ENCODE measurements at places on chromosomes 2 and 18. TPM values are rescaled to one million over a fixed set of nuclear protein-coding genes. Genes with fewer than 3 reads are reported as not detected.

DNA sequence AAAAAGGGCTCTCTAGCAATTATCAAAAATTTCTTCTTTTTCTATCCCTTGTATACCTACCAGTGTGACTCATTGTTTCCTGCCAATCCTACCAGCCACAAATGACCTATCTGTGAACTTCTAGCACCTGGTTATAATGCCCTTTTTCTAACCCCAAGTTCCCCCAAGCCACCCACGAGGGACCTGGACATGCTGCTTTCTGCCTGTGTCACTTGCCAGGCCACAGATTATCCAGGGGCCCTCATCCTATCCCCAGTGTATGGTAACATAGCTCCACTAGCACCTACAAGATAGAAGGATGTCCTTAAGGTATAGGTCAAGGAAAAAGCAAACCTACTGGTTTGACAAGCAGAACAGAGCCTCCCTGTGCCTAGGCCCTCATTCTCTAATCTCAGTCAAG is 26.8 kb downstream of the AAK1 start:
- no peak for DNase-seq

- no peak for DNase-seq
Observed at GRCh38 chr2:210363261-210363660, 48.3 kb upstream of the MYL1 start.

The MAP3K19 gene
- total RNA-seq = 2.1 TPM

The MGAT5 gene
- total RNA-seq = 16.7 TPM

- DNase-seq = no peak
Observed at GRCh38 chr2:64574871-64575270, 50.7 kb downstream of the AFTPH start.

The OR6B2 gene
- total RNA-seq = not detected

DNA sequence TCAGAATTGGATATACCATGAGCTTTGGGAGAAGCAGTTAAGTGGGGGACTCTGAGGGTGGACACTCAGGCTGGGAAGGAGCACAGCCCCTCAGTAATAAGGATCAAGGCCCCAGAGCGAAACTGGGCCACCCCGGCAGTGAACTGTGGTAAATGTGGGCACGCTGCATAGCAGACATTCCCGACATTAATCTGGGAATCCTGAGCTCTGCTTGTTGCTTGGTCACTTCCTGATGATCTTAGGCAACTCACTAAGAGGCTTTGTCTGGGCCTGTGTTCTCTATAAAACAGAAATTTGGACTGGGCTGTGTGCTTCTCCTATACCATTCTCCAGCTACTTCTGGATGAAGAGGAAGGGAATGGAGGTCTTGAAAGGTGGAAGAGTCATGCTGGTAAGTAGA is 4.8 kb downstream of the TGFBRAP1 start:
- no peak for DNase-seq

DNA sequence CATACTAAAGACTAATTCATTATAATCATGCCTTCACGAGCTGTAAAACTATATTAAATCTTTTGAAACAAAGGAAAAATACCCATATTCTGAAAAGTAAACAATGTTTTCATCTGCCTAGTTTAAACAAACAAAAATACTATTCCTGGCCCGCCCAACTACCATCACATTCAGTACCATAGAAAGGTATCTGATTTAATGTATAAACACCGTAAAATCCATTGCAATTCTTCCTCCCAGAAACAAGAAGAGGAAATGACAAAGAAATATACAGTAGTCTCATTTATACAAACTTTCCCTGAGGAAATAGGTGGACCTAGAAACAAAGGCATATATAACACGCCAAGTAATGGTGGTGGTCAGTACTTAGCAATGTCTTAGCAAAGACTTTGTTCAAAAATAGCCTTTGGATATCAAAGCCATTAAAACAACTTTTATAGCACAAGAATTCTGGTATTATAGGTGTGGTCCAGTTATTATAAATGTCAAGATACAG is 71.2 kb downstream of the COBLL1 start:
- DNase-seq = no peak

GRCh38 chr2:185952100-185952499 is 213.5 kb downstream of the FSIP2 start:
- no peak for DNase-seq

- DNase-seq = no peak
Observed at GRCh38 chr2:162926907-162927306, 88.3 kb upstream of the KCNH7 start.

GRCh38 chr2:19576411-19576810 is 218.0 kb upstream of the OSR1 start:
- no peak for DNase-seq

The RND3 gene
- 61.5 TPM for total RNA-seq

GRCh38 chr2:128835342-128835855 is 516.7 kb upstream of the HS6ST1 start:
- no peak for DNase-seq

DNA sequence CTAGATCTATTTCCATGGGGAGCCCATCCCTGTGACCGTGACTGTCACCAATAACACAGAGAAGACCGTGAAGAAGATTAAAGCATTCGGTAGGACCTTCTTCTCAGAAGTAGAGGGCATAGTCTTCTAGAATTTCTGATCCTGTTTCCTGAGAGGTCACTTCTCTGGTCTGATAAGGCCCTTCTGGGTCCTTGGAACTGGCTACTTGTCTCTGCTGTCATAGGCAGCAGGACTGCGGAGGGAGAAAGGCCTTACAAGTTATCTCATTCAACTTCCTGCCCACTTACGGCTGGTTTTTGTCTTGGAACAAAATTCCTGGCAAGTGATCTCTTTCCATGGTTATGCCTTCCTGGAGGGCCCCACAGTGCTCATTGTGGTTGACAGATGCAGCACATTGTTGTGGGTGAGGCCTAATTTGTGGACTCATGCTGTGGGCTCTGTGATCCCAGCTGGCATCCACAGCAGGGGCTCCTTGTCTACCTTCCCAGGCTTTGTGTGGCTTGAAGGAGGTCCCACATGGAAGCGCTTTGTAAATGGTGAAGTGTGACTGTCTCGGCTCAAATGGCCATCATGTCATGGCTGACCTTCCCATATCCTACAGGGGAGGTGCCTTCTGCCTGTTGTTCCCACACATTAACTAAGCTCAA is 22.0 kb downstream of the SAG start:
- DNase-seq = no peak

The TWIST2 gene
- total RNA-seq = 199 TPM

The COLEC12 gene
- 28.4 TPM for total RNA-seq

The GREB1 gene
- 166 TPM for total RNA-seq

DNA sequence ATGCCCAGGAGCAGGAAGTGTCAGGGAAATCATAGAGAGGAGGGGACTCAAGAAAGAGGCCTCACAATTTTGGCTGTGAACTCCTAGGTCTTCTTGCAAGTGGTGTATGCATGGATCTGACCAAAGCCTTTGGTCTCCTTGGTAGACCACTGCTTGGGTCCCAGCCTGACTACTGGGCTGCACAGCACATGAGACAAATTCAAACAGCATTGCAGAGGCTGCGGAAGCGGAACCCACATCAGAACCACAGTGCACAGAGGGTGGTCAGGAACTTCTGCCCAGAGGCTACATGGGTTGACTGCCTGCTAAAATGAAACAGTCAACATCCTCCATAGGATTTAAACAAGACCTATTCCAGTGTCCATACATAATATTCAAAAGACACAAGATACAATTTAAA is 39.4 kb downstream of the CLIP4 start:
- no peak for DNase-seq

GRCh38 chr2:207895274-207895860 is 125.7 kb upstream of the FZD5 start:
- no peak for DNase-seq

The FAM228A gene
- total RNA-seq = not detected

- no peak for DNase-seq
Observed at GRCh38 chr18:61435064-61435652, 101.9 kb downstream of the CDH20 start.

GRCh38 chr2:191171286-191171685 is 20.5 kb upstream of the STAT4 start:
- no peak for DNase-seq

DNA sequence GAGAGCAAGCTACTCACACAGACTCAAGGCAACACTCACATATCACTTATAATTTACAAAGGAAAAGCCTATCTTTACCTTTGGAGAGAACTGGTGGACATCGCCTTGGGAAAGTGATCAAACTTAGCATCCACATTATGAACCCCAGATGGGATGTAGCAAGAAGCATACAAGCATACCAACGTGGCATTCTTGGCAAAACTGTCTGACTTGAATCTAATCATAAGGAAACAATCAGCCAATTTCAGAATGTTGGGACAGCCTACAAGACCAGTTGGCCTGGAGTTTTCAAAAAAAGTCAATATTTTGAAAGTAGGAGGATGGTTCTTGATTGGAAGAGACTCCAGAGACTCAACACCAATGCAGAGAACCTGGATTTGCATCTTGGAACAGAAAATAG is 79.1 kb upstream of the PMAIP1 start:
- DNase-seq = no peak

- no peak for DNase-seq
Observed at GRCh38 chr18:6069539-6069938, 174.2 kb upstream of the TMEM200C start.

- no peak for DNase-seq
Observed at GRCh38 chr2:219544567-219544966, 739 bp downstream of the TMEM198 start.

The TANC1 gene
- 77.6 TPM for total RNA-seq

DNA sequence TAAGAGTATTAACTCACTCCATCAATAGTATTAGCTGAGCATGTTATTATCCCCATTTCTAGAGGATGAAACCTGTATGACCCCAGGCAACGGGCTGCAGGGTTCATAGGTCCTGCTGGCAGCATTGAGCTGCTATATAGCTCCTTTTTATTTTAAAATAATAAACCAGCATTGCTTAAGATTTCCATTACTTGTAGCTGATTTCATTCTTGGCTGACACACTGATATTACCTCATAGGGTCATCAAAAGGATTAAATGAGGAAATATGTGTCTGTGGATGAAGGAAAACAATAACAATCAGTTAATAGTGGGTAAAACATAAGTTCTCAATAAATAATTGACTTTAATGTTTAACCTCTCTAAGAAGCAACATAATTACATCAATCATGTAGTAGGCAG is 48.3 kb upstream of the NRP2 start:
- no peak for DNase-seq

DNA sequence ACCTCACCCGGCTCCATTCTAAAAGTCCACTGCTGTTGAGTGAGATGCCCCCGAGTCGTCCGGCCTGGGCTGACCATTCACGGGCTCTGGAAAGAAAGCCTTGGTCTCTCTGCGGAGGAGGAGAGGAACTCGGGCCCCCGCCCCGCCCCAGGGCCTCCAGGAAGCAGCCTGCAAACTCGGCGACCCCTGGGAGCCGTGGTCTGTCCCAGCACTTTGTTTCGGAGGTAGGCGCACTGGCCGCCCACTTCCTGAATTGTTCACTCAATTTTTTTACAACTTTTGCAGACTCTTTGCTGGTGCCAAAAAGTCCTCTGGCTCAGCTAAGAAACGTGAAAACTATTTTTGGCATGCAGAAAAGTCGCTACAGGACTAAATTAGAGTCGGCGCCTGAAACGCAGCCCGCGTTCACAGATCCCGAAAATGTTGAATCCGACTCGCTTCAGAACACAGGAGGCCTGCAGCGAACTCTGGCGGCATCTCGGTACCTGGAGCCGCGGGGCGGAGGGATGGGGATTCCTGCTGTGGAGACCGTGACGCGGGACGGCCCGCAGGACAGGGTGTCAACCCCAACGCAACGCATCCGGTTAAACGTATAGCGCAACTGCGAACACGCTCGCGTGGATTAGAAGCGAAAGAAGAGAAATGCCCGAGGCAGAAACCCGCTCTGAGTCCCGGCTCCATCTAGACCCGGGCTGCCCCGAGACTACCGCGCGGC is 1.5 kb downstream of the PXDN start:
- peak; percentile 90 for DNase-seq

DNA sequence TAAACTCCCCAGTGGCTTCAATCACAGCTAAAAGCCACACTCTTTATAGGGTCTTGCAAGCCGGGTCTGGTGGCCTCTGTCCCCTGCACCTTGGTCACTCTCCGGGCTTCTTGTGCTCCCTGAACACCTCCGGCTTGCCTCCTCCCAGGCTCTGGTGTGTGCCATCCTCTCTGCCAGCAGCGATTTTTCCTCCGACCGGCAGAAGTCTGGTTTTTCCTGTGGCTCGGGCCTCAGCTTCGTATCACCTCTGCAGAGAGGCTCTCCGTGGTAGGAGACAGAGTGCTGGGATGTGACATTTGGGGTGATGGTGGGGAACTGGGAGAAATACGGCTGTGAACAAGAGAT is 58.8 kb upstream of the HPCAL1 start:
- no peak for DNase-seq

- no peak for DNase-seq
Observed at GRCh38 chr2:23379220-23379695, 5.7 kb upstream of the KLHL29 start.

The CCDC74A gene
- 0.29 TPM for total RNA-seq
